Stimulated activated CD8-positive, alpha-beta memory T cell treated with anti-CD3 and anti-CD28 coated beads, Interleukin-7, amount 100 ng/mL, for 48 hours (primary cell): ENCODE measurements at places on chromosomes 6 and 20.

- DNase-seq, result no peak
Measured at GRCh38 chr6:168345896-168346754, 26.5 kb upstream of the DACT2 start.

GRCh38 chr6:43970913-43971775 is 156.1 kb downstream of the MRPL14 start:
- no peak for DNase-seq

- DNase-seq, result no peak
Measured at GRCh38 chr6:72457738-72458137, 164.1 kb upstream of the KCNQ5 start.

GRCh38 chr6:152824666-152825065 is 74.1 kb downstream of the VIP start:
- DNase-seq, result no peak

DNA sequence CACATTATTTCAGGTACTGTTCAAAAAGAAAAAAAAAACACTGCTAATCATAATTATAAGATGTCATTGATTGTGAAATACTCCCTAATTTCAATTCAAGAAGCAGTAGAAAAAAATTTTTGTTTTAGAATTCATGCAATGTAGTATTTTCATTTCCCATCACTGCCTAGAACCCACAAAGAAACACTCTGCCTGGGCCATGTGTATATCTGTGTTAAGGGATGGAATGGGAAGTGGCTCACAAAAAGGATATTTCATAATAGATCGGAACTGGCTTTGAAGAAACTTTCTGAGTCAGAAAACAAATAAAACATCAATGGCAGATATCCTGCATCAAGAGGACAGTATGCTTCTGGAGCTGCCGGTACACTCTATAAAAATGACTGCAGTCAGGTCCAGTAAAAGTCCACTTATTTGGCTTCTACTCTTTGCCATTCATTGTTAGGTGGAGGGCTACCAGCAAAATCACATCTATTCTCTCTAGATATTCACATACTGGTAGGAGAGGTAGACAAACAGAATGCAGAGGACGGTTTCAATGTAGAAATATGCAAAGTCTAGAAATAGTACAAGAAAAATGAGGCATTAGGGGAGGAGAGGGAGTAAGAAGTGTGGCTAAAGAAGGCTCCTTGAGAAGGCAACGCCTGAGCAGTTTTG is 135.0 kb upstream of the TNFAIP3 start:
- no peak for DNase-seq

DNA sequence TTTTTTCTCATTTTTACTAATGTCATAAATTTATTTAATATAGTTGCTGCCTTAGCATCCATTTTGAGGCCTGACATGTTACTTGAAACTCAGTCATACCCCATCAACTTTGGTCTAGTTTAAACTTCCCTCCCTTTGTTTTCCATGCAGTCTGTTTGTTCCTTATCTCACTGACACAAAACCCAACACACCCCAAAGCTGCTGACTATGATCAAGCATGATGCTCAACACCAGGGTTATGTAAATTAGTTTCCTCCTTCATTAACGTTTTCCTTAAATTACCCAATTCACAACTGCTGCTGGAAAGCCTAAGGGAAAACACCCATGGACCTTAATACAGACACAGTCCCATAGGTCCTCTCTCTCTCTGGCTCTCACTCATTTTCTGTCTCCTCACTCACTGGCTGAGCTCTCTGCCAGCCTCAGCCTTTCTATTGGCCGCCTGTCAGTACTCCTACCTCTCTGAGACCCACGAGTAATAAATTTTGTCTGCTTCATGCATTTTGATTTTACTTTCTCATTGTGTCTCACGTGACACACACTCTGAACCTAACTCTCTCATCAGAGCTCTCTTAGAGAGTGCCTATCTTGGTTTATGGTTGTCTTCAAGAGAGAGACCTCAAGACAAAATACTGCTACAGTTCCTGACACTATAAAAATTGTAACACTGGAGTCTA is 904.5 kb downstream of the C6orf118 start:
- no peak for DNase-seq

GRCh38 chr6:26660000-26660361 is 435 bp upstream of the ZNF322 start:
- DNase-seq, result no peak

- DNase-seq, result no peak
Measured at GRCh38 chr20:44097521-44098255, 89.3 kb downstream of the JPH2 start.

DNA sequence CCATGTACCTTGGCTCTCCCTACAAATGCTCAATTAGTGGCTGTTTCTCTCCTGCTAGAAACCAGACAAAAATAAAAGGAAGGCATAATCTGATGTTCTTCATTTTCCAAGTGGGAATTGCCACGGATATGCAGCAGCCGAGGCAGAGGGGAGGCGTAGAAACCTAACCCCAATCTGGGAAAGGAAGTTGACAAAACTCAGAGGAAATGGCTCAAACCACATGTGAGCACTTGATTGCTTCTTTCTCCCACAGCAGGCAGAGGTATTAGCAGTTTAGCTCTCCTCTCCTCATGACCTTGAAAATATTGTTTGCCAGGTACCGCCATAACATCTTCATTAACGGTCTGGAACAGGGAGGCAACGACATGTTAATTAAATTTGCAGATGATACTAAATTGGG is 3.8 kb upstream of the MLN start:
- no peak for DNase-seq

GRCh38 chr6:89694428-89694827 is 55.9 kb upstream of the LYRM2 start:
- DNase-seq, result no peak

DNA sequence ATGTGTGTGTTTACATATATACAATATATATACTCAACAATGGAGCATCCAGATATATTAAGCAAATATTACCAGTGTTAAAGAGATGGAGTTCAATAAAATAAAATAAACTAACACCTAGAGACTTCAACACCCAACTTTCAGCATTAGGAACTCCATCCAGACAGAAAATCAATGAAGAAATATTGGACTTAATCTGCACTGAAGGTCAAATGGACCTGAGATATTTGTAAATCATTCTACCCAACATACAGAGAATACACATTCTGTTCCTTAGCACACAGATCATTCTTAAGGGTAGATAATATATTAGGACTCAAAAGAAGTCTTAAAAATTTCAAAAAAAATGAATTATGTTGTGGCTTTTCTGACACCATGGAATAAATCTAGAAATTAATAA is 832.3 kb upstream of the ADGRB3 start:
- DNase-seq, result no peak

DNA sequence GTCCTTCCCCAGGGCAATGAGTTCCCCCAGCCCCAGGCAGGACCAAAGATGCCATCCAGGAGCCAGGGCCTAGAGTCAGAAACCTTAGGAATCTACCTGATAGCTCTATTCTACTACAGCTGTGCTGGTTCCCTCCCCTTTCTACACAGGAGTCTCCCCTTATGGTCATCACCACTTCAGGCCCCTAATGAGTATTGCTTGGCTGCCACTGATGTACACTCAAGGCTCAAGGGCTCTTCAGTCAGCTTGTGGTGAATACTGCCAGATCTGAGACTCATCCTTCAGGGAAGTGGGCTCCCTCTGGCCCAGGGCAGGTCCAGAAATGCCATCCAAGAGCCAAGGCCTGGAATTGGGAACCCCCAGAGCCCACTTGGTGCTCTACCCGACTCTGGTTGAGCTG is 248.6 kb downstream of the ALDH8A1 start:
- no peak for DNase-seq

DNA sequence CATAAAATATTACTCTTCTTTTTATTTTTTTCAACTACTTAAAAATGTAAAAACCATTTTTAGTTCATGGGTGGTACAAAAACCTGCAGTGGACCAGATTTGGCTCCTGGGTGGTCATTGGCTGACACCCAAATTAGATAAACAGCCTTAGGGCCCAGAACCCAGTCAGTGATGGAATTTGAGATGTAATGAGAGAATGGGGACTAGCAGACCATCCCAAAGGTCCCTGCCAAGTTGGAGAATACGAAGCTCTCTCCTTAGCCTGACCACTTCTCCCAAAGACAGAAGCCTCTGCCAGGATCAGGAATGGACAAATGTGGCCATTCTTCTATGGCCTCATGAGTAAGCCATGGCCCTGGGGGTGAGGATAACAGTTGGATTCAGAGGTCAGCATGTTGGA is 194.7 kb downstream of the NFATC2 start:
- DNase-seq, result no peak

GRCh38 chr6:25006565-25007001 is 70.8 kb upstream of the RIPOR2 start:
- peak; percentile 44 for DNase-seq

DNA sequence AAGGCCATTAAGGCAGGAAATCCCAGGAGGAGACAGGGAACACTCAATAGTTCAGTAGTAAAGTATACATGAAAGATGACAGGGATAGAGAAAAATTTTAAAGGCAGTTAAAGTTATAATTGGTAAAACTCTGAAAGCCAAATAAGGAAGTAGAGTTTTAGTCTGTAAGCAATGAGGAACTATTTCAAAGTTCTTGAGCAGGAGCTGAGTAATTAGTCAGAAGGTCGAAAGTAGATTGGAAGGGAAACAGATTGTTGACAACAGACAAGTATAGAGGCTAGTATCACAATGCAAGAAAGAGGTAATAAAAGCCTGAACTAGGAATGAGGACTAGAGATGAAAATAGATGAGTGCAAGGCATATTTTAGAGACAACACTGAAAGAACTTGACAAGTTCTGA is 150.3 kb downstream of the CDK19 start:
- no peak for DNase-seq

GRCh38 chr20:57434390-57434700 is 43.1 kb downstream of the RBM38 start:
- DNase-seq, result no peak

DNA sequence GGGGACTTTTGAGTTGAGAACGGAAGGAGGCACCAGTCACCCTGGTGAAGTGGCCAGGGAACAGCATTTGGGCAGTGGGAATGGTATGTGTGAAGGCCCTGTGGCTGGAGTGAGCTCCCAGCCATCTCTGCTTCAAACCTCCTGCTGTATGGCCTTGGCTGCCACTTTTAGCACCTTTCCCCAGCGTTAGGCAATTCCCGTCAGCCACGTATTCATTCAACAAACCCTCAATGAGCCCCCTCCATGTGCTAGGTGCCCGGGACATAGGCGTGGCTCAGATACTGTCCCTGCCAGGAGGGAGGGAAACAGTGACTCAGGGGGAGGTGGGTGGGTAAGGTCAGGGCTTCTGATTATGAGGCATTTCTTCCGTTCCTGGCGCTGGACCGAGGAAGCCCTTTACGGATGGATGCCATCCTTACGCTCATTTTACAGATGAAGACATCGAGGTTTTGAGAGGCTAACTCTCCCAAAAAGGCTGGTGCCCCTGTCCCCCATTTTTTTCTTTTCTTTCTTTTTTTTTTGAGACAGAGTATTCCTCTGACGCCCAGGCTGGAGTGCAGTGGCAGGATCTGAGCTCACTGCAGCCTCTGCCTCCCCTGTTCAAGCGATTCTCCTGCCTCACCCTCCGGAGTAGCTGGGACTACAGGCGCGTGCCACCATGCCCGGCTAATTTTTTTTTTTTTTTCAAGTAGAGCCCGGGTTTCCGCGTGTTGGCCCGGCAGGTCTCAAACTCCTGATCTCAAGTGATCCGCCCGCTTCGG is 37.5 kb downstream of the SRC start:
- no peak for DNase-seq

DNA sequence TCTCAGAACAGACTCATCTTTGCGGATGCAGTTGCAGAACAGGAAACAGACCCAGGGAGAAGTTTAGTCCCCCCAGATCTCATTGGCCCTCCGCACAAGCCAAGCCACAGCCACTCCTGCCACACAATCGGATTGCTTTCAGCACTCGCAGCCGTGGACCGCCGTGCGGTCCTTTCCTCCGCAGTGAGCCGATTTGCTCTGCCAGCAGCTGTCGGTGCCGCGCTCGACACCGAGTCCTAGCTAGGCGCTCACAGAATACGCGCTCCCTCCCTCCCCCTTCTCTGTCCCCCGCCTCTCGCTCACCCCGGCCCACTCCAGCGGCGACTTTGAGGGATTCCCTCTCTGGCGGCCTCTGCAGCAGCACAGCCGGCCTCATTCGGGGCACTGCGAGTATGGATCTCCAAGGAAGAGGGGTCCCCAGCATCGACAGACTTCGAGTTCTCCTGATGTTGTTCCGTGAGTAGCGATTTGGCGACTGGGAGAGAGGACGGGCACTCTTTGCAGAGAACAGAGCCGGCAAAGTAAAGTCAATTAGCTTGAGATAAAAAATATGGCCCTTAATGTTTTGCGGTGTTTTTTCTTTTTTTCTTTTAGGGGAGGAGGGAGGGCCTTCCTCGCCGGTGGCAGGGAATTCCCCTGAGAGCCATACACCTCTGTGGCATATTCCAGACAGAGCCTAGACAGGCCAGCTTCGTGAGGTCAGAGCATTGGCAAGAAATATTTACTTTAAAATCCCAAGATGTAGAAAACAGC is at the start of gene LAMP5:
TSS of gene LAMP5 (plus strand) at position 130 of the 753 bp plus-strand sequence. CDS start at position 393, 263 bp downstream.
- DNase-seq, result no peak

DNA sequence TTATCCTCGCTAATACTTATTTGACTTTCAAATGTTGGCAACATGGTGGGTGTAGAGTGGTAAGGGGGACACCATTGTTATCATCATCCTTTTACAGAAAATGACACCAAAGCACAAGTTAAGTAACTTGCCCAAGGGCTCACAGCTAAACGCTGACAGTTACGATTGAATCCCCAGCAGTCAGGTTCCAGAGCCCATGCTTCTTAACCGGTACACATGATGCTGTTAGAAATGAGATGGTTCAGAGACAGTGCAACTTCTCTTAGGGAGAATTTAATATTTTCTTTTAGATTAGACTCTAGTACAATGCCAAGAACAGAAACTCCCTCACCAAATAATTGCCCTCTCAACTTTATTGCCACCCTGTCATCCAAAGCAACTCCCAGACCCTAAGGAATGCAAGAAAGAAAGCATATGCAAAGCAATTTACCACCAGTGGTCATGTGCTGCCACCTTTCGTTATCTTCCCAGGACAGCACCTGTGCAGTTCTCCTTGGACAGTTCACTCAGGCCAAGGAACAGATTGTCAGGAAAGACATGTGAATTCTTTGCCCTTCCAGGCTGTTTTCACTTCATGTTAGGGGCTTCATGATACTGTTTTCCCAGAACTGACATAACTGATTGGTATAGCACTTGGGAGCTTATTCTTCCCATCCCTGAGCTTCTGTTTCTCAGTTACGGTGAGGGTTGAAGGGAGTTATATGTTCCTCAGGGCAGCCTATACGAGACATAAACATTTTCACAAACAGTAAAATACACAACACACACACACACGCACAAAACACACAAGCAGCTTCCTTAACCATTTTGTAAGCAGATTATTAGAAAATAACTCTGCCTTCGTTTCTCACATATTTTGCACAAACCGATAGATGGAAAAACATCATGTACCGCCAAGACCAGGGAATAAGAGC is 5.1 kb downstream of the HLA-DMA start:
- no peak for DNase-seq

- no peak for DNase-seq
Measured at GRCh38 chr6:8562125-8562524, 126.8 kb upstream of the SLC35B3 start.

- no peak for DNase-seq
Measured at GRCh38 chr6:35736982-35737412, at the start of gene ARMC12. TSS of gene ARMC12 (plus strand) at chr6:35737032. CDS start at chr6:35737109, 77 bp downstream.

DNA sequence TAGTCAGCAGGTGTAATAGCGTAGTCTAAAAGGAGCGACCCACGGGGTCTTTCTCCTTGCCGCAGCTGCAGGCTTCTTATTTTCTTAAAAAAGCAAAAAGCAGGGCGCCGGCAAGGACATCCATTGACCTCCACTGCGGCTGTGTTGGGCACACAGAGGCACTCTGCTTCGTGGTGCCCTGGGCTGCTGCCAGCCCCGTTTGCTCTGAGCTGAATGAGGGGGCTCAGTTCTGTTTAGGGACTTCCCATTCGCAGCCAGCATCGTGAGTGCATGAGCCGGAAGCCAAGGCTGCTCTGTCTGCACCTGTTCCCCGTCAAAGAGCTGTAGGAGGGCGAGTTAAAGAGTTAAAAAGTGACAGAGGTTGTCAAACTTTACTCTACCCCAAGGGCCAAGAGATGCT is 1.7 kb upstream of the SLC22A2 start:
- no peak for DNase-seq
